ELF-1 (cell line): ENCODE measurements at places on chromosomes 2 and 18.

- DNase-seq = no peak
Observed at GRCh38 chr18:12441475-12442034, 33.8 kb downstream of the PRELID3A start.

DNA sequence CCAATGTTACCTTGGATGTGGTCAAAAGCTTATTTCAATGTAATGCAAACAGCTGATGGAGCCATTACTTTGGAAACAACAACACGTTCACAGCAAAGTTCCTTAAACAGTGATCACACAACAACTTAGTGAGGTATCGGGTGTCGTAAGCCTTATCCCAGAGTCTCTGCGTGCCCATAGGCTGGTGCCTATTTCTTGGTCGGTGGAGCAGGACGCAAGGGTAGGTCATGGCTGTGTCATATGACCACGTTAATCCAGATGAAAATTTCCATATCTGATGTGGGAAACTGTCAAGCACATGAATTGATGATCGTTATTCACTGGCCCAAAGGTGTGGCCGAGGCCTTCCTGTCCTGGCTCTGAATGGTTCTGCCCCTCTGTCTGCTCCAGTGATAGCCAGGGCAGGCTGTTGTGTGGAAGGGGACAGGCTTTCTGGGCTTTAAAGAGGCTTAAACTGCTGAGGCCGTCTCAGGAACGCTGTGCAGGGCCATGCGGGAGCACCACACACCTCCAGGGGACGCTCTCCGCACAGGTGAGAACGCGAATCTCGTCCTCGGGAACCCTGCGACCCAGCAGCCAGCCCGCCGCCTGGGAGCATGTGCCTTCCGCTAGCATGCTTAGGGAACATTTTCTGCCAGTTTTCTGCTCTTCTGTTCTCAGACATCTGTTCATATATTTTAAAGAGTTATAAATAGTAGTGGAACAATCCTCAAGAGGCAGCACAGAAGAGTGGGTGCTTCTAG is 90.6 kb downstream of the KCTD1 start:
- peak; percentile 82 for DNase-seq

DNA sequence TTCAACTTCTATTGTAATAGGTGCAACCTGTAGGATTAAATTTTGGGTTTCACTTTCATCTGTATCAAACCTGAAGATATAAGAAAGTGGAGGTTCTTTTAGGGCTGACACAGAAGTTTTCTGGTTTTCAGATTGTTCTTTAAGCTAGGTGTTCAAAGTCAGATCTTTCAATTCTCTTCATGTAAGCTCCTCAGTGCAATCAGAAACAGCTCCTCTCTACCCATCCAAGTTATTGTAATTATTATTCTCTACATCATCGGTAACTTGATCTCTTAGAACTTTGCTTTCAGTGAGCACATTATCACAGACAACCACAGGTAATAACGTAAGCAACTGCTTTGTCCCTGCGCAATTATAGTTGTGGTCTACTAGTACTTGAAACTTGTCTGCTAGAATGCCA is 179.4 kb downstream of the MYCN start:
- no peak for DNase-seq

- DNase-seq = no peak
Observed at GRCh38 chr2:168178520-168179324, 68.7 kb downstream of the STK39 start.

GRCh38 chr18:36476433-36476832 is 178.9 kb downstream of the FHOD3 start:
- no peak for DNase-seq

DNA sequence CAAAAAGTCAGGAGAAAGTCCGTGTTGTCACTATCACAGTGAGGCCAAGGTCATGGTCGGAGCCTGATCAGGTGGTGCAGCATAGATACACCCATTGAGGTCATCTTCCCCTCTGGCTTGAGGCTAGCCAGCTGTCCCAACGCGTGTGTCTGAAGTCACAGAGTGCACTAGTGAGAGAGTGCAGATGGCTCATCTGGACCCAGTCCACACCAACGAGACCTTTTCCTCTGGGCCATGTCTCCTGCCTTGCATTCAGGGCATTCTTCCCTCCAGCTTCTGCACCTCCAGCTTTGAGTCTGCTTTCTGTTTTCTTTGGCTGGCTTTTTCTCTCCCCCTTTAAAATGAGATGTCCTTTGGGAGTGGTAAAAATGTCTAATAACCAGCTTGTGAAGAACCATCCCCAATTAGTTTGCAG is 146.9 kb downstream of the TDRD15 start:
- no peak for DNase-seq

GRCh38 chr2:240455272-240455646 is 19.8 kb downstream of the GPC1 start:
- no peak for DNase-seq

GRCh38 chr2:121031568-121032340 is 253.2 kb downstream of the TFCP2L1 start:
- no peak for DNase-seq

GRCh38 chr2:11788461-11789124 is 42.2 kb downstream of the LPIN1 start:
- no peak for DNase-seq

DNA sequence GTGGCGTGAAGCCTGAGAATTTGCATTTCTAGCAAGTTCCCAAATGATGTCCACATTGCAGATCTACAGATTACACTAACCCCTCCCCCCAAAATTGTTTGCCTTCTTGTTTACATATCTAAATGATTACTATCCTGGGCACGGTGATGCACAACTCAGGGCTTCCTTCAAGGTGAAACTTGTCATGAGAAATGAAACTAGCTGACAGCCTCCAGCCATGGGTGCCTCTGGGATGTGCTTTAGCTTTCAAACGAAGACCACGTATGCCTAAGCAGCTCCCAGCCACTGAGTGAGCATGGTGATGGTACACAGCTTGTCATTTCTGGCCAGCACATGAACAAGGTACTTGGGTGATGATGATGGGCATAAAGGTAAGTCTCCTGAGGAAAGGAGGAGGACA is 464.8 kb upstream of the DDX18 start:
- no peak for DNase-seq

- peak; percentile 85 for DNase-seq
Observed at GRCh38 chr2:219569041-219569440, 2.3 kb downstream of the OBSL1 start.

GRCh38 chr2:159797543-159798375 is at the start of gene CD302:
TSS of gene CD302 (minus strand) at chr2:159798208. CDS start at chr2:159798198, 10 bp downstream.
- DNase-seq = peak; percentile 43

GRCh38 chr2:105744909-105745853 is at the start of gene NCK2:
TSS of gene NCK2 (plus strand) at chr2:105744912. CDS start at chr2:105855064, 110,152 bp downstream.
- peak; percentile 44 for DNase-seq

DNA sequence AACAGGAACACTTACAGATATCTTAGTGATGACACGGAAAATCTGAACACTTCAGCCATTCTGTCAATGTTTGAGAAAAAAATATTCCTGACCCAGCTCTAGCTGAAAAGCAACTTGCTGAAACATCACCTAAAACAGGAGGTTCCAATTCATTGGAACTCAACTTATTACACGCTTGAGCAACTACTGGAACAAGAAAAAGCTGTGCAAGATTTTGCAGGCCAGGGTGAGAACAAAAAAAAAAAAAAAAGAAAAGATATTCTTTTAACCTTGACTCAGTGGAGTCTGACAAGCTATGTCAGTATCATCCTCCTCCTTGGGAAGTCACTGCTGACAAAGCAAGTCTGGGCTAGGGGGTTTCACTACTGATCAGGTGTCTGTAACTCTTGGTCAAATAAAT is 351.0 kb downstream of the SS18 start:
- no peak for DNase-seq

- no peak for DNase-seq
Observed at GRCh38 chr2:113895301-113895700, 5.4 kb downstream of the ACTR3 start.
